T-helper 1 cell treated with Interleukin-12 subunit alpha and Interleukin-12 subunit beta and Interleukin-4 antibody, amounts not matched to agents 30 ng/mL and 1 ng/mL, for 36 hours (primary cell): ENCODE measurements at places on chromosomes 12 and 14. TPM values are rescaled to one million over a fixed set of nuclear protein-coding genes. Genes with fewer than 3 reads are reported as not detected.

Gene IGF1
- 0.46 and 0.59 TPM in 2 replicates for total RNA-seq

Gene DIO3
- total RNA-seq, result not detected in 2 replicates

Gene TCL1A
- total RNA-seq, result not detected in 2 replicates

Gene GRIP1
- total RNA-seq, result not detected in 2 replicates

Gene CYP46A1
- not detected in 2 replicates for total RNA-seq

Gene TSPAN8
- total RNA-seq, result not detected in 2 replicates

Gene CCDC184
- 0.12 and 0.32 TPM in 2 replicates for total RNA-seq

Gene SOCS2
- 51.2 and 52.2 TPM in 2 replicates for total RNA-seq

Gene TROAP
- total RNA-seq, result 62.2 and 67.1 TPM in 2 replicates

Gene PLA2G1B
- not detected in 2 replicates for total RNA-seq

Gene TEX52
- 0.41 TPM in 1 of 2 replicates, not detected in the other for total RNA-seq

Gene BEGAIN
- total RNA-seq, result 1.0 and 1.2 TPM in 2 replicates

Gene PZP
- total RNA-seq, result not detected in 2 replicates

Gene AKAP3
- total RNA-seq, result 1.4 TPM in 2 replicates

Gene PELI2
- 5.8 and 7.3 TPM in 2 replicates for total RNA-seq

Gene PLEKHD1
- total RNA-seq, result 0.12 and 0.20 TPM in 2 replicates

Gene C14orf132
- 0.12 and 0.39 TPM in 2 replicates for total RNA-seq

Gene LALBA
- total RNA-seq, result not detected in 2 replicates

Gene USP44
- 3.2 and 4.3 TPM in 2 replicates for total RNA-seq

Gene SLCO1B1
- total RNA-seq, result not detected in 2 replicates

Gene KRT79
- not detected in 2 replicates for total RNA-seq

Gene OR6S1
- total RNA-seq, result not detected in 2 replicates

Gene SLC25A47
- not detected in 2 replicates for total RNA-seq

Gene ADCY6
- 0.22 and 0.32 TPM in 2 replicates for total RNA-seq

Gene SLC6A13
- total RNA-seq, result 0.78 and 0.95 TPM in 2 replicates

Gene WNT5B
- 4.7 and 7.0 TPM in 2 replicates for total RNA-seq

Gene SIX6
- total RNA-seq, result not detected in 2 replicates

Gene MSRB3
- 0.05 and 0.15 TPM in 2 replicates for total RNA-seq

Gene GPR162
- total RNA-seq, result 0.17 and 0.29 TPM in 2 replicates

Gene IL26
- 5.7 and 6.6 TPM in 2 replicates for total RNA-seq

Gene ACTR6
- total RNA-seq, result 33.5 and 36.3 TPM in 2 replicates

Gene CLEC2A
- not detected in 2 replicates for total RNA-seq

Gene P2RX2
- not detected in 2 replicates for total RNA-seq

Gene KLHL28
- total RNA-seq, result 19.3 and 24.8 TPM in 2 replicates

Gene DCAF11
- 81.8 and 89.9 TPM in 2 replicates for total RNA-seq

Gene IFNG
- total RNA-seq, result 560 and 566 TPM in 2 replicates

Gene DPPA3
- not detected in 2 replicates for total RNA-seq

Gene RNF212B
- total RNA-seq, result not detected in 2 replicates

Gene DEGS2
- total RNA-seq, result not detected in 2 replicates

Gene PMCH
- total RNA-seq, result 1.8 and 2.7 TPM in 2 replicates

Gene KRT5
- not detected in 2 replicates for total RNA-seq

Gene GPRC5A
- not detected in 2 replicates for total RNA-seq

Gene TAS2R14
- 4.7 and 5.2 TPM in 2 replicates for total RNA-seq

Gene ZNF891
- total RNA-seq, result 2.1 and 2.2 TPM in 2 replicates

Gene GPD1
- total RNA-seq, result 0.54 and 0.95 TPM in 2 replicates

Gene DPF3
- total RNA-seq, result 11.6 and 12.4 TPM in 2 replicates

Gene HOTAIR
- not detected in 2 replicates for total RNA-seq

Gene ERBB3
- total RNA-seq, result 1.3 and 2.5 TPM in 2 replicates

Gene CARMIL3
- total RNA-seq, result 2.3 and 3.2 TPM in 2 replicates

Gene MDM1
- total RNA-seq, result 26.3 and 30.6 TPM in 2 replicates

Gene SSTR1
- not detected in 2 replicates for total RNA-seq
